CD4-positive, alpha-beta memory T cell (primary cell): ENCODE measurements at places on chromosomes 1 and 21. TPM values are rescaled to one million over a fixed set of nuclear protein-coding genes. Genes with fewer than 3 reads are reported as not detected.

DNA sequence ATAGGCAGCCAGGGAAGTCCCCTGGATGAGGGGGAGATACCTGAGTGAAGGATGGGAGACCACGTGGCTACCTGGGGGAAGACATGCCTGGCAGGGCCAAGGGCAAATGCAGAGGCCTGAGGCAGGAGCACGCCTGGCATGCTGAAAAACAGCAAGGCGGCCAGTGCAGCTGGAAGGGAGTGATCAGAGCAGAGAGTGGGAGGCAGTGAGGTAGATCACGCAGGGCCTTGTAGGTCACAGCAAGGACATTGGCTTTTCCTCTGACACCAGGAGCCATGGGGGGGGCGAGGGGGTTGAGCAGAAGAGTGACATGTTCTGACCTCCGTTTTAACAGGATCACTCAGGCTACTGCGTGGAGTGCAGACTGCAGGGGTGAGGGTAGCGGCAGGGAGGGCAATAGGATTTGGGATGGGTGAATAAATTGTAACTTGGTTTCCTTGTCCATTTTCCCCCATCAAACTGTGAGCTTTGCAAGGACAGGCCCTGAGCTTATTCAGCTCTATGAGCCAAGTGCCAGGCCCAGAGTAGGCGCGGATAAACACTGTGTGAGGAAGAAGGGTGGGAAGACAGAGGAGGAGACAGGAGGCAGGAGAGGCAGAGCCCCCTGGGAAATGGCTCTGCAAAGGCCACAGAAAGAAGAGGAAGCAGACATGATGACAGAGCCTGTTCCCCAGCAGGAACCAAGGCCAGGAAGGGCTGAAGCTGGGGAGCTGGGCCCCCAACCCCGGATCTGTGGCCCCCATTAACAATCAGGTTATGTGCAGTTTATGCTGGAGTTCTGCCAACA lies 16.6 kb downstream of the IFI6 start:
- no peaks in the 10 kb centered on the region for H3K36me3 ChIP-seq
- H3K27me3 ChIP-seq = no peaks in the 10 kb centered on the region
- peaks cover 22% of the 10 kb centered on the region for H3K4me1 ChIP-seq

DNA sequence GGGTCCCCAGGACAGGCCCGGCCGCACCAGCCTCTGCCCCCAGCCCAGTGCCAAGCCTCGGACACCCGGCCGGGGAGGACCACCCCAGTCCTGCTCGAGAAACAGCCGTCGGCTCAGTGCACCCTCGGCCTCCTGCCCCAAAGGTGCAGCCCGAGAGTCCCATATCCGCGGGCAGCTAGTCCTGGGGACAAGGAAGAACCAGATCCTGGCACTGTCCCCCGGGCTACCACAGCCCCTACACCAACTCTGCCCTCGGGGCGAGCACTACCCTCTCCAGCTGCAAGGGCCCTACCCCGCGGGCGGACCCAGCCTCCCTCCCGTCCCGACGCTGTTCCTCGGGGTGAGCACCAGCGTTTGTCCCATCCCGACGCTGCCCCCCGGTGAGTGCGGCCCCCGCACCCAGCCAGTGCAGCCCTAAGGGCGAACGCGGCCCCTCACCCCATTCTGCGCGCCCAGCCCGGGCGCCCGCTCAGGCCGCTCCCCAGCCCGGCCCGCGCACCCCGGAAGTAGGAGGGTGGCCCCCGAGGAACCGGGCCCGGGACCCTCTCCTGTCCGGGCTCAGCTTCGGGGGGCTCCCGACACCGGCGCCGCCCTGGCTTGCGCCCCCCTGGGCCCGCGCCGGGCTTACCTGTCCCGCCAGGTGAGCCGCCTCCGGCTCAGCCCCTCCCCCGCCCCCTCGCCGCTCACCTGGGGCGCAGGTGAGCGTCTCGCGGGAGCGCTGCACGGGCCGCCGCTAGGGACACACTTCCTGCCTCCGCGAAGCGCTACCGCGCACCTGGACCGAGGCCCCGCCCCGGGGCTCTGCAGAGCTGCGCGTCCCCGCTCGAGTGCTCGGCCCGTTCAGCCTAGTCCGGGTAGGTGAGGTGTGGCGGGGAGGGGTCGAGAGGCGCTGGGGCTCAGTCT lies at the start of gene KDF1:
TSS of gene KDF1 (minus strand) at position 747 of the 903 bp plus-strand sequence. CDS start 8,088 bp downstream, outside the sequence.
- H3K27me3 ChIP-seq = no peaks in the 10 kb centered on the region
- H3K4me3 ChIP-seq = peak within 1 kb of the TSS; percentile 20
- H3K36me3 ChIP-seq = no peaks in the 10 kb centered on the region
- no peak within 1 kb of the TSS for H3K27ac ChIP-seq
- H3K4me1 ChIP-seq = peaks cover 15% of the 10 kb centered on the region
- DNase-seq = peak; percentile 63

DNA sequence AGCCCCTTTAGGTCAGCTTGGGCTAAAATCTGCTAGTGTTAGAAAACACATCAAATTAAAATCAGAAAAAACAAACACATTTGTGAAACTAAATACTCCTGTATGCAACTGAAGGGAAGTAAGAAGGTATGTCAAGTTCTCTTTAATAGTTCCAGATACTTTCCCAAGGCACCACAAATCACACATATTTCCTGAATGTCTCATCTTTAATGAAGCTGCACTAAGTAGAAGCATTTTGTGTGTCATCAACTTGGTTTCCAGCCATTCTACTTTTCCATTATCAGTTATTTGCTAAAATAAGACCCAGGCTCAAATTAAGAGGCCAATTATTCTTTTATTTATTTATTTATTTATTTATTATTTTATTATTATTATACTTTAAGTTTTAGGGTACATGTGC lies 34.7 kb downstream of the CRB1 start:
- no peaks in the 10 kb centered on the region for H3K27me3 ChIP-seq
- no peaks in the 10 kb centered on the region for H3K4me1 ChIP-seq
- no peaks in the 10 kb centered on the region for H3K36me3 ChIP-seq

DNA sequence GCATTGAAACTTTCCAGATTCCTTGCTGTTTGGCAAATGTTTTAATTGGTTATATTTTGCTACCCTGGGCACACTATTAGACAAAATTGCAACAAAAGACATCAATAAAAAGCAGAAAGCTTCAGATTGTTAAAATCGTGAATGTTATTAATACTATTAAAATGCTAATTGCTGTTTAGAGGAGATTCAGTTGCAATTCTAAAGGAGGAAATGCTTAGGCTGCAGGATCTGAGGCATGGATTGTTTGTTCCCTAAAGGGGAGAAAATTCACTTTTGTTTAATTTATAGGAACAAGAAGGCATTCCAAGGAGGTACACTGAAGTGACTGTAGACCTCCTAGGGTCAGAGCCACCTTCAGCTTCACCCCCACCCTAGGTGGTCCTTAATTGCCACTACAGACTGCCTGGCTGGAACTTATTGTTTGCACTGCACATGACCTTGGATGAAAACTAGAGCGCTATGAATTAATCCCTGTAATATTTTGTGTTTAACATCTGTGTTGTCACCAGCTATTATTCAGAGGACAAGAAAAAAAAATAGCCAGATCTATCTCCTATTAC lies 1266.9 kb upstream of the ADGRL2 start:
- DNase-seq = no peak
- H3K4me1 ChIP-seq = no peaks in the 10 kb centered on the region
- H3K4me3 ChIP-seq = no peak overlapping the region
- H3K27me3 ChIP-seq = no peaks in the 10 kb centered on the region
- no peaks in the 10 kb centered on the region for H3K36me3 ChIP-seq

Gene ZBTB18
- total RNA-seq = 62.8 TPM

Gene RNF187
- 67.4 TPM for total RNA-seq
